Stimulated activated CD4-positive, alpha-beta T cell treated with anti-CD3 and anti-CD28 coated beads, Interleukin-12 subunit alpha, Interleukin-12 subunit beta, amount 100 ng/mL, for 4 hours (primary cell): ENCODE measurements at places on chromosomes 1 and 21.

DNA sequence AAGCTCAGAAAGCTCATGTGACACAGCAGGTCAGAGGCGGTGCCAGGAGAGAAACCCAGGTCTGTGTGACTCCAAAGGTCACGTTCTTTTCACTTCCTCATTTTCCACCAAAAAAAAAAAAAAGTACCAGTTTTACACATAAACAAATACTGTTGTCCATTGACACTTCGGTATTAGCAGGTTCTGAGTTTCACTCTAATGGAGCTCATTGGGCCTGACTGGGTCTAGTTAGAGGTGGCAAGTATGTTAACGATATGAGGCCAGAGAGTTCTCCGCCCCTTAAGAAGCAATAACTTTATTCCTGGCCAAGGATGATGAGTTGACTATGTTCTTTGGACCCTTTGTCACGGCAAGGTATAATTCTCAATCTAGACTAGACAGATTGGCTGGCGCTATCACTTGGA is 30.0 kb upstream of the SDE2 start:
- no peak for DNase-seq

DNA sequence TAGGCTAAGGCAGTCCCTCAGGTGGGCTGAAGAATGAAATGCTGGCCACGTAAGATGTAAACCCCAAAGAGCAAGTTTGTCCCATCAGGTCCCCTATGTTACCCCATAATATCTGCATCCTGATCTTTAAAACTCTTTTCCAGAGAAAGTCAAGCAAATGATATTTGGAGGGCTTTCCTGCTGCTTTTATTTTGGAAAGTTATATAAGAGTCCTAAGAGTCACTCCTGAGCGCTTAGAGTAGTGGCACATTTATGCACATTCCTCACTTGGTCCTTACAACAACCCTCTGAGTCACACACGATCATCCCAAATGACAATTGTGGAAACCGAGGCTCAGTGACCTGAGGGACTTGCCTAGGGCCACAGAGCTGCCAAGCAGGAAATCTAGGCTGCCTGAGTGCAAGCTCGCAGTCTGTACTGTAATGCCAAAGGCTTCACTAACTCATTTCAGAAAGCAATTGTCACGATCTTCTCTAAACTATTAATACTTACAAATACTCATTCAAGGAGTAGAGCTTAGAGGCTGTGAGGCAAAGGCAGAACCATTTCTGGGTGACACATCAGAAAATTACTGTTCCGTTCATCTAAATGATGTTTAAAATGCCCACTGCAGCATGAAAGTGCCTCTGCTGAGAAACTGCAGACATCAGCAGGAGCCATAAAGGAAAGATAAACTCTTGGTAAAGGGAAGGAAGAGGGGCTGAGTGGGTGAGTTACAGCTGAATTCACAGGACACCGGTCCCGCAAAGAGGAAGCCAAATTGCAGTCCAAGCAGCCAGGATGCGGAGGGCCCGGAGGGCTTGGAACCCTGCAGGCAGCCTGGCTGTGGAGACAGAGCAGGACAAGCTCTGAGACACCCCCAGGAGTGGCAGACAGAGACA is 30.8 kb downstream of the CAPZB start:
- no peak for DNase-seq

DNA sequence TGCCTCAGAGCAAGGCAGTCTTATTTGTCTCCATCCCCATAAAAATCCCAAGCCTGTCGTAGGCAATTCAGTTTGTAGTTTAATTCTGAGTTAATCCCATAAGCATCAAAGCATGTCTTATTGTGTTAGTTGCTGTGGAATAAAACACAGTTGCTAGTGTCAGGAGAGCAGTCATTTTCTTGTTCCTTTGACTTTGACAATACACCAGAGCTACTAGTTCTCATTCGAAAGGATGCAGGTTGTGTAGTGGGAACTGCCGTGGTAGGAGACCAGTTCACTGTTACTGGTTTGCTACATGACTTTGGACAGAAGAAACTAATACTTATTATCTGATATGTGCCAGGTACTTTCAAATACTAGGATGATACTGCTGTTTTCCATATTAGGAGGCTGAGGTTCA is 23.5 kb downstream of the LRIG2 start:
- no peak for DNase-seq

DNA sequence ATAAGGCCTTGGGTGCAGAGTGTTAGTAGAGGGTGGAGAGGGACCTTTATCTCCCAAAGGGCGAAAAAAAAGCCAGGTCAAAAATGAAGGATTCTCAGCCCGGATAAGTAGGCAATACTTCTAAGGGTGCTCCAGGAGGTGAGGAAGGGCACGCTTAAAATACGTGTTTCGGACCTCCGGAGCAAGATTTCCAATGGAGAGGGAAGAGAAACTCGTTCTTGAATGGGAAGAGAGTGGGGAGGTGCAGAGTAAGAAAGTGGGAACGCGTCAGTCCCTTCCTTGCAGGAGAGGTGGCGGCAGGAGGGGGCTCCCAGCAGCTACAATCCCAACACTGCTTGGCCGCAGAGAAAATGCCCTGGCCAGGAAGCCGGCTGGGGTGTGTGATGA is 581 bp downstream of the EFCAB14 start:
- DNase-seq = no peak
